Stimulated activated CD8-positive, alpha-beta memory T cell treated with anti-CD3 and anti-CD28 coated beads, Interleukin-7, amount 100 ng/mL, for 24 hours (primary cell): ENCODE measurements at places on chromosomes 6 and 20.

DNA sequence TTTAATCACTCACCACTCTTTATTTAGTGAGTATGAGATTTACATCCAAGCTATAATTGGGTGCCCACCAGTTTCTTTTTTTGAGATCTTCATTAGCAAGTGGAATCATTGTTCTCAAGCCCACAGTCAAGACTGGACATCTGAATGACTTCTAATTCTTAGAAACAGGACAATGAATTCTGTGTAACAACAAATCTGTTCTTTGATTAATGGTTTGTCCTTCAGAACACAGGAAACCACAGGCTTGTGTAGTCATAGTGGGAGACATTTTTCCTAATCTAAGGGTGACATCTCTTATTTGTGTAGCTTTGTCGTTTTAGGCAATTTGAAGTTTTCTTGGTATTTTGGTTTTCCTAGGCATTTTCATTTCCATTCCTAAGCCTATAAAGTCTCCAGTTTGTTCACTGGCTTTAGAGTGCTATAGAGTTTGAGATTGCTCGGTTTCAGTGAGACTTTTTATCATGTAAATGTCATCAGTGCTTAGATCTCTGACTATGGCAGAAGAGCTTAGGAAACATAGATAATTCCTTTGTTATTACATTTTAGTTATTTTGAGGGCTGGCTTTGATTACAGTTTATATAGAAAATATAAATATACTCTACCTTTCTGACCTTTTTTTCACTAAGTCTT lies 903.9 kb upstream of the MAP3K7 start:
- DNase-seq, result no peak

GRCh38 chr20:17493173-17493572 lies 38.0 kb downstream of the BFSP1 start:
- DNase-seq, result no peak

DNA sequence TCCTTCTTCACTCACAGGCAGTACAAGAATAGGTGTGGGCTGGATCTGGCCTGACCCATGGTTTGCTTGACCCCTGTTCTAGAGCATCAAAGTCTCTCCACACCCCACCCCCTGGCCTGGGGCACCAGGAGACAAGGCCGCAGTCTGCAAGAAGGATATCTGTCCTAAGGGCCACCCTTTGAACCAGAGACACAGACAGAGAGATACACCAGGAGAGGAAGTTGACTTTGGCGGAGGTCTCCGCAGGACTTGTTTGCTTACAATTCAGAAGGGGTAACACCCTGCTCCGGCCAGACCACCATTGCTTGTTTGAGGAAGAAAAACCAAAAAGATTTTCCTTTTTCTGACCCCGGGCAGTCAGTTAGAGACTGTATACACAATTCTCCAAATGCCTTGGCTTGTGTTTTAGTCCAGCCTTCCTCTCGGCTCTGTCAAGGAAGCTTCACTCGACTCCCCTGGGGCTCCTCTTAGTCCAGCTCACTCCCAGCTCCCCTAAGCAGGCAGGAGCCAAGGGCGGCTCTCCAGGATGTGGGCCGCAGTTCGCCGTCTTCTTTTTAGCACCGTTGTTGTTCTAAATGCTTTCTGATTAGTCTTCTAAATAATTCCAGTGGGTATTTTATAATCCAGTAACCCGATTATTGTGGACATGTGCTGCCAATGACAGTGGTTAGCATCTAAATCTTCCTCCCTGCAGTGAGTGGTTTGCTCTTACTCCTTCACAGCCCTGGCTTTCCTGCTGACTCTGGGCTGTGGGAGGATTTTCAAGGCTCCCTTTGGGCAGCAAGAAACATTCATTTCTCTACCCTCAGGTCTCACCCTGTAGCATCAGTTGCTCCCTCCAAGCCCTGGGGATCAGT lies 58.6 kb upstream of the MRPS10 start:
- DNase-seq, result no peak

DNA sequence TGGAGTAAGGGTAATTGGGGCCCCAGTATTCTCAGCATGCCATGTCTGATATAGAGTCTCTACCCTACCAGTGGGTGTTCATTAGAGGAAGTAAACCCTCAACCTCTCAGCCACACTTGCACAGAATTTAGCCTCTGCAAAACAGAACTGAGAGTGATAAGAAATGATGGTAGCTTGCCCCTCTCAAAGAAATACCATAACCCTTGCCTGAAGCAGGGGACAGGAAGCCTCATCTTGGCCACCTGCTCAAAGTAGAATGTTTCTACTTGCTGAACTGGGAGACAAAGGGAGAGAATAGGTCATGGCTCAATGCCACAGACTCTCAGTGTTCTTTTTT lies 33.7 kb downstream of the SPTLC3 start:
- DNase-seq, result no peak

DNA sequence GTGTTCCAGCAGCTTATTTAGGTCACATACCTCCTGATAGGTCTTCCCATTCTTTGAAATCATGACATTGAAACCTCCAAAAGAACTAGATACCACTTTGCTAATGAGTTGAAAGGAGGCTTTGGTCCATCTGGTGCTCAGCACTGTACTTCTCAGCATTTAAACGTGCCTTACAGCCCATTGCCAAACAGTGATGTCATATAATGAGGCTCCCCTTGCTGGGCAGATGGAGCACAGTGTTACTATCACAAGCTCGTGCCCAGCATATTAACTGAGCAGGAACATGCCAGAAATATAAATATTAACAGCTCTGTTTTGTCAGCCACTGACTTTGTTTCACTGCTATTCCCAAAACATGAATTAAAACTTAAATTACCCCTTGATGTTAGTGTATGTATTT lies 25.5 kb upstream of the MAPK13 start:
- no peak for DNase-seq

DNA sequence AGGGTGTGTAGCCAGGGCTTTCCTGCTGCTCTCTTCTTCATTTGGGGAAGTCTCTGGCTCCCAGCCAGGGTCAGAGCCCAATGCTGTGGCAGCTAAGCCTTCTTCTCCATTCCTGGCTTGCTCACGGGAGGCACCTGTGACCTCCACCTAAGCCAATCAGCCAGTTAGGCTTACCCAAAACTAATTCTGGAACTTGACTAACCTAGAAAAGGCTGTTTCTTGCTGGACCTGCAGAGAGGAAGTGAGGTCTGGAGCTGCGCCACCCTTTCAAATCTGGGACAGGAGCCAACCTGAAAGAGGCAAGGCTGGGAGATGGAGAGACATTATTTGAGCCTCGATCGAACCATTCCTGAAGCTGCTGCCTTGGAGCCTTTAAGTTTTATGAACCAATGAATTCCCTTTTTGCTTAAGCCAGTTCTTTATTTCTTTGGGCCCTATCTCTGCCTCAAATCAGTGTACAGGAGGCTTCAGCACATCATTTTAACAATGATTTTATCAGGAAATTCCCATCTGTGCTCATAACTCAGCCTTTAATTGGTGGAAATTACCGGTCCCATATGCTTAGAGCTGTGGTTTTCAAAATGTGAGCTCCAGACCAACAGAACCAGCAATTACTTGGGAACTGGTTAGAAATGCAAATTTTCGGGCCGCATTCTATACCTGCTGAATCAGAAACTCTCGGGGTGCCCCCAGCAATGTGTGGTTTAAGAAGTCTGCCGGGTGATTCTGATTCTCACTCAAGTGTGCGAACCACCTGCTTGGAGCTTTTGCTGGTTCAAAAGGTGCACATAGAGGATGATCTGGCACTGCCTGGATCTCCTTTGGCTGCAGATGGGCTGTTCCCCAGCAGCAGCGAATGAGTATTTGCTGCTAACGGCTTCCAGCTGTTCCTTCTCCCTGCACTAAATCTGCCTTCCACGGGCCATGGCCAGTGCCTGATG lies 97.4 kb upstream of the RNF24 start:
- DNase-seq, result no peak

- DNase-seq, result no peak
Observed at GRCh38 chr6:29399525-29399924, 4.1 kb downstream of the OR12D2 start.

GRCh38 chr20:14860410-14860814 lies 523.0 kb upstream of the FLRT3 start:
- DNase-seq, result no peak

DNA sequence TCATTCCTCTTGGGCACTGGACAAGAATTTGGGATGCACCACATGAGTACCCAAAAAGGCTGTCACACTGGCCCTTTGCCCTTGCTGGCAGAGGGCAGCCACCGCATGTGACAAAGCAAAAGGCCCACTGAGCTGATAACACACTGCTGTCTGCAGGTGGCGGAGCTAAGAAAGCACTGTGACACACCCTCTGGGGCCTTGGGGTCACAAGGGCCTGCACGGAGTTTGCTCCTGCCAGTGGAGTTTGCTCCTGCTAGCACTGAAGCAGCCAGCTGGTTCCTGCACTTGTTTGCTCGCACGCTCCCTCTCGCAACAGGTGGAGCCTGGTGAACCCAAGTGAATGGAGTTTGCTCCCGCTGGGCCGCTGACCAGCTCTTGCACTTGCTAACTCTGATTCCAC lies 132.6 kb downstream of the LCA5 start:
- DNase-seq, result no peak

DNA sequence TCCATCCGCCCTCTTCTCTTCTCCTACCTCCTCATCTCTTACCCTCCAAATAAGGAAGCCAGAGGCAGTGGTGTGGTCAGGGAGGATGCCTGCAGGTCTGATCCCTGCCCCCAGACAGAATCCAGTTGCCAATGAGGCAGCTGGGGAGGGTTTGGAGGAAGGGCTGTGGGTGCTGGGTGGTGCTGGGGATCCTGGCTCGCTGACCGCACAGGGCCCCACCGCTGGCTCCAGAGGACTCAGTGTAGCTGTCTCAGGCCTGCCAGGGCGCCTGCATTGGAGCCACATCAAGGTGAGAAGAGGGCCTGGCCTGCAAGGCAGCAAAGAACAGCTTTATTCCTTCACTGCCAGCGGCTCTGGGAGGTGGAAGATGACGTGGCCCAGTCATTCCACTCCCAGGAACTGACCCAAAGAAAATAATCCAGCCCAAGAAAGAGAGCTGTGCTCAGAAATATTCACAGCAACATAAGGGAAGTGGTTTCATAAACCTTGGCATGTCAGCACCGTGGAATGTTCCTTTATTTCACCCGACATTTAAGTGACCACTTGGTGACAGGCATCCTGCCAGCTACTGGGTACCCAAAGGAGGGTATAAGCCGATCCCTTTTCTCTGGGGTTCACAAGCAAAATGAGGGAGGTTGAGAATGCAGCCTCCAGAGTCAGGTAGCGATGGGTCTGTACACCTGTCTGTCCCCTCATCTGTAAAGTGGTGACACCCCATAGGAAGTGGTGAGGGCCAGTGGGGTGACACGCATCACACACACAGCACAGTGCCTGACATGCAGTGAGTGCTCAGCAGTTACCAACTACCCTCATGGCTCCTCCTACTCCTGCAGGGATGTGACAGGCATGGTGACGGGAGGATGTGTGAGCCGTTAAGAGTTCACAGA lies 125.1 kb downstream of the SNX5 start:
- DNase-seq, result no peak

GRCh38 chr6:27616328-27617045 lies 143.6 kb upstream of the ZNF184 start:
- no peak for DNase-seq

GRCh38 chr6:52534966-52535390 lies 41.9 kb downstream of the TRAM2 start:
- no peak for DNase-seq

GRCh38 chr6:159075506-159076228 lies 30.9 kb upstream of the TAGAP start:
- DNase-seq, result no peak

DNA sequence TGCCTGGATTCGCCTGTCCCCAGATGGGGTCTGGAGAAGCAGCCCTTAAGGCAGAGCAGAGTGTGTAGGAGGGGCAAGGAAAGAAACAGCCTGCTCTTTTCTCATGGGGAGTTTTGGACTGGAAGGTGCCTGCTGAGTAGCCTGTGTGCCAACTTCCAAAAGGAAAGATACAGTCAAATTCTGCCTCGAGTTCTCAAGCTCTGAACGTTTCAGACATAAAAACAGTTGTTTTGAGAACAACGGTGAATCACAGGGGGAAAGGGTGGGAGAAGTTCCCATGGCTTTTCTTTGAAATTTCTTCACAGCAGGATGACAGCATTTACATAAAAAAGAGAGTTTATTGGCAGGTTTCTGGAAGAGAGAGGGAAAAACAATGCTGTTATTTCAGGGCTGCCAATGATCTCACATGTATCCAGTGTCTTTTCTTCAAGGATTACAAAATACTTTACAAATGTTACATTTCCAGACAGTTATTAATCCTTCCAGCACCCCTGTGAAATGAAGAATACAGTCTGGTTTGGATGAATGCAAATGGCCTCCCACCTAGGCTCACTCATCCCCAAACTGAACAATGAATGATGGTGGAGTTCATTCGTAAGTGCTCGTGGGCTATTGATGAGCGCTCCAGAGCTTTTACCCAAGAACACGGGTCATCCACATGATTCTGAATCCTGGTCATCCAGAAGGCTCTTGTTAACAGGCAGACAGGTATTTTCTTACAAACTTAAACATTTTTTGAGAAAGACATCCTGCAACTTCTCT lies 33.8 kb upstream of the ECI2 start:
- no peak for DNase-seq

DNA sequence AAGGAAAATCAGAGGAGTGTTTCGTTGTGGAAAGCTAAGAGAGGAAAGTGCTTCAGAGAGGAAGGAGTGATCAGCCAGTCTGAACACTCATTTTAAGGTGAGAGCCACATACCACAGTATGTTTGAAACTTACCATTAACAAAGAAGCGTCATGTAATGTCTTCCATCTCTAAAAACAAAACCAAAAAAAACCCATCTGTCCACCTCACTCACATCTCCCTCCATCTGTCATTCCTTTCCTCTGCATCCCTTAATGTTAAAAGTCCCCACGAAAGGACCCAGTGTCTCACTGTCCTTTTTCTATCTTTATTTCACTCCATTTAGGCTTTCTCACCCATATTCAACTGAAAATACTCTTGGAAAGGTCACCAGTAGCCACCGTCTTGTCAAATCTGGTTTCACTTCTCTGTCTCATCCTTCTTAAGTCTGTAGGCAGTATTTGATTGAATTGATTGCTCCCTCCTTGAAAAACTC lies 59.4 kb upstream of the GNRH2 start:
- DNase-seq, result no peak

GRCh38 chr6:120083186-120083585 lies 733.6 kb upstream of the MAN1A1 start:
- no peak for DNase-seq

- no peak for DNase-seq
Observed at GRCh38 chr20:24631173-24631505, 161.7 kb downstream of the SYNDIG1 start.
